ENCODE measurements at places on chromosomes 3 and 15. TPM values are rescaled to one million over a fixed set of nuclear protein-coding genes. Genes with fewer than 3 reads are reported as not detected.

DNA sequence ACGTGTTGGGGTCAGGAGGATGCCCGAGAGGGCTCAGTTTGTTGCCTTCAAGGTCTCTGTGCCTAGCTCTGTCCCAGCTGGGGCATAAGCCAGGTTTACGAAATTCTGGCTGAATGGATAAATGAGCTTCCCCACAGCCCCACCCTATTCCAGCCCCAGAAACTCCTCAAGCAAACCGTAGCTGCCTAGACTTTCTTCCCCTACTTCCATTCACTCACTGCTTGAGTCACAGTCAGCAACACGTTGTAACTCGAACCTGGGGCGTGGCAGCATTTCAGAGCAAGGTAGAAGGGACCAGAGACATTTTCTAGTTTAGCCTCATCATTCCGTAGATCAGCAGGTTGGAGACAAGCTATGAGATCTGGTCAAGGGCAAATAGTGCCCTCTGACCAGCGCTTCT is 24.2 kb downstream of the NMNAT3 start:
- no peak for DNase-seq
- no peak overlapping the region for H3K4me3 ChIP-seq
- no peaks in the 10 kb centered on the region for H3K27me3 ChIP-seq
- H3K36me3 ChIP-seq, result no peaks in the 10 kb centered on the region

GRCh38 chr15:59168536-59168935 is 38.1 kb upstream of the LDHAL6B start:
- no peak for DNase-seq
- no peaks in the 10 kb centered on the region for H3K27me3 ChIP-seq
- H3K36me3 ChIP-seq, result no peaks in the 10 kb centered on the region

The IGSF11 gene
- total RNA-seq, result 0.53 TPM

The APOD gene
- not detected for total RNA-seq

The GATM gene
- total RNA-seq, result 0.55 TPM

The KBTBD13 gene
- total RNA-seq, result not detected

GRCh38 chr3:36991923-36992805 is 767 bp downstream of the EPM2AIP1 start:
- H3K36me3 ChIP-seq, result peaks cover 24% of the 10 kb centered on the region
- no peak for DNase-seq
- peak overlapping the region; percentile 91 for H3K27ac ChIP-seq
- H3K27me3 ChIP-seq, result no peaks in the 10 kb centered on the region

DNA sequence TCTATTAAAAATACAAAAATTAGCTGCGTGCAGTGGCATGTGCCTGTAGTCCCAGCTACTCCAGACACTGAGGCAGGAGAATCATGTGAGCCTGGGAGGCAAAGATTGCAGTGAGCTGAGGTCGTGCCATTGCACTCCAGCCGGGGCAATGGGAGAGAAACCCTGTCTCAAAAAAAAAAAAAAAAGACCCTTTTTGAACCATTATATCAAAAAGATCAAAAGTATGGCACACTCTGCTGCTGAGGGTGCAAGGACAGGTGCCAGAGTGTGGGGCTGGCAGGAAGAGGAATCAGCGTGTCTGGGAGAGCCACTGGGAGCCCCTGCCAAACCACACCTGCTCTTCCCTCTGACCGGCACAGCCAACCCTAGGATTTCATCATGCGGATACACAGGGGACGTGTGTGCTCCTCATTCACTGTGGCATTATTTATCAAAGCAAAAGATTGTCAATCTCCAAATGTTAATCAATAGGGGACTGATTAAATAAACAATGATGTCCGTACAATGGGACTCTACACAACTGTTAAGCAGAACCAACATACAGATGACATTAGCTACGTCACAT is 147.3 kb upstream of the TLE3 start:
- H3K4me3 ChIP-seq, result no peak overlapping the region
- peaks cover 49% of the 10 kb centered on the region for H3K4me1 ChIP-seq
- DNase-seq, result no peak
